ENCODE measurements at places on chromosomes 3 and 15.
A peak's percentile ranks its signal among the peaks of the same experiment; 100 is the strongest.

DNA sequence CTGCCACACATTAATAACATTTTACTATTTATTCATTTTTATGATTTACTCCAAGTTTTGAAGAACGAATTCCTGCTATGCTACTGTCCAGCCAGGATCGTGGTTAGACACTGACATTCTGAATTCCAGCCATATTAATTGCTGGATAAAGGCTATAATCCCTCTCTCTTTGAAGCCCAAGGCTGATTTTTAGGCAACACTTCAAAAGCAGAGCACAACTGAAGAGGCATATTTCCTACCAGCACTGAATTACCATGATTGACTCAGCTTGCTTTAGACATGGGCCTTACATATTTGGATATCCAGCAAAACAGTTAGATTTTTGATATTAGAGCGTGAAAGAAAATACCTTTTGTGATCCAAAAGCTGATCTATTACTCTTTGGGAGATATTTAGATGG, 205.0 kb downstream of the ZIC1 start:
- no peaks in the 10 kb centered on the region for H3K36me3 ChIP-seq
- no peaks in the 10 kb centered on the region for H3K27me3 ChIP-seq
- no peak overlapping the region for H3K27ac ChIP-seq
- no peak overlapping the region for H3K4me3 ChIP-seq

DNA sequence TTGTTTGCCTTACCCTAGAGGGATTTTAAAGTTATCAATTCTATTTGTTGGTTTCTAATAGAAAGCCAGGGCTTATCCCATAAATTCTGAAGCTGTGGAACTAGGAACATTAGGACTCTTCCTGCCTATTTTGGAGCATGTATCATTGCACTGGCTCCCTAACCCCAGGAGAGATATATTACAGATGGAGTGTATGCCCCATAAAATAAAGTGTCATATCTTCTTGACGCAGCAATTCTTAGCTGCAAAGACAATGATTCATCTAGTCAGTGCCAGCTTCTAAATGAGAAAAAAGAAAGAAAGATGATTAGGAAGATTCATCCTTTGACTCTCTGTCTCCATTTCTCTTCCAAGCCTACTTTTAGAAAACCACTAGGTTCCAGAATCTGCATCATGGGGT, 74.8 kb upstream of the MAGI1 start:
- H3K4me3 ChIP-seq, result no peak overlapping the region
- no peaks in the 10 kb centered on the region for H3K36me3 ChIP-seq
- H3K4me1 ChIP-seq, result peaks cover 13% of the 10 kb centered on the region
- no peaks in the 10 kb centered on the region for H3K27me3 ChIP-seq
- no peak overlapping the region for H3K27ac ChIP-seq

DNA sequence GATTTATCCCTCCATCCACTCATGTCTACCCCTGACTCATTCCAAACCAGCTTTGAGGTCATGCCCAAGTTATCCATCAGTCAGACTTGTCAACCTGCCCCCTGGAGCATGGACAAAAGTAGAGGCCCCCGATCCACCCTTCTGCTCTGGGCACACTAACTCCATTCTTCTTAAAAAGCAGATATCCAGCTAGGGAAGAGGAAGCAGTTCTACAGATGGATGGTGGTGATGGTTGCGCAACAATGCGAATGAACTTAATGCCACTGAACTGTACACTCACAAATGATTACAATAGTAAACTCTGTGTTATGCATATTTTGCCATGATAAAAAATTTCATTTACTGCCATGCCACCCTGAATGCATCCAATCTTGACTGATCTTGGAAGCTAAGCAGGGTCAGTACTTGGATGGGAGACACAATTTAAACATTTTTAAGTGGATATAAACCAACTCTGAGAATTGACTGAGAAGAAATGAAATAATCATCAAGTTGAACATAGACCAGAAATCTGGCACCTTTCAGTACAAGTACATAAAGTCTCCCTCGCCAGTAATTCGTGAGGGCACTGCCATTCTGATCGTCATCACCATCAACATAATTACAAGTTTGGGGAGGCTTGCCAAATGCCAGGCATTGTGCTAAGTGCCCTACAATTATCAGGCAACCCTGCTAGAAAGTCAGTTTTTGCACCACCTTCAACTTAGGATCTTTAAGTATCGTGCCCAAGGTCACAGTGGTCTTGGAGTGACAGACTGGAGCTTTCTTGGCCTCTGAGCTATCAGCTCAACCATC, 124.8 kb downstream of the ATP10A start:
- H3K36me3 ChIP-seq, result no peaks in the 10 kb centered on the region
- no peak for DNase-seq
- no peak overlapping the region for H3K4me3 ChIP-seq
- H3K27me3 ChIP-seq, result no peaks in the 10 kb centered on the region
- peaks cover 10% of the 10 kb centered on the region for H3K4me1 ChIP-seq

DNA sequence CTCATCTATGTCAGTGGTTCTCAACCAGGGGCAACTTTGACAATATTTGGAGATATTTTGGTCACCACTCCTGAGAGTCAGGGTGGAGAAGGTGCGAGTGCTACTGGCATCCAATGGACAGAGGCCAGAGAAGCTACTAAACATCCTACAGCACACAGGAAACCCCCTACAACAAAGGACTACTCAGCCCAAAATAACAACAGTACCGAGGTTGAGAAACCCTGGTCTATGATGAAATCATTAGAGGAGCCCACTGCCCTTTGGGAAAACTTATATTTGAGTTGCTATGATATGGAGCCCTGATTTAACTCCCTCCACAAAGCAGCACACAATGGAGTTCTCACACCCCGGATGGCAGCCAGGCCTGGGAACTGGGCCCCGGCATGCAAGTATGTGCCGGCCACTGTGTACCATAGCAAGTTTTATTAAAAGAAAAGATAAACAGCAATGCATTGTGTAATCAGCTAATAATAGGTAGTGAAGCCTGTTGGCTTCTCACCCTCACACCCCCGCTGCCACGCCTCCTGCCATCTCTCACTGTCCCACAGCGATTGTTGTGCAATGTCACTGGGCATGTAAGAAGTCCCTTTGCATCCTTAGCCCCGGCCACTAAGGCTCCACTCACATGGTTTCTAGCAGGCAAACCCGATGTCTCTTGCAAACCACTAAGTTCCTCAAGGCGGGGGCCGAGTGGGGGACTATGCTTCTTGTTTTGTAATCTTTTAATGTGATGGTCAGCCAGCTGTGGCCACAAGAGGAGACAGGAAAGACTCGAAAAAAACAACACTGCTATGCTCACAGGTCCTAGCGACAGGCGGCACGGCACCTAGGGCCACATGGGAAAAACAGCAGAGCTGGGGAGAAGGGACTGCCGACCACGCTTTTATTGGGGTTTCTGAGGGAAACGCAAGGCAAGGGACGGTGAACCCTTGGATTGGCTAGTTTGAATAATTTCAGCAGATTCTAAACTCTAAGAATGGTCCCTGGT, 110.0 kb downstream of the AQP9 start:
- no peaks in the 10 kb centered on the region for H3K4me1 ChIP-seq
- peak; percentile 82 for DNase-seq
- H3K27me3 ChIP-seq, result no peaks in the 10 kb centered on the region
- no peak overlapping the region for H3K27ac ChIP-seq
- H3K4me3 ChIP-seq, result no peak overlapping the region
- H3K36me3 ChIP-seq, result no peaks in the 10 kb centered on the region

DNA sequence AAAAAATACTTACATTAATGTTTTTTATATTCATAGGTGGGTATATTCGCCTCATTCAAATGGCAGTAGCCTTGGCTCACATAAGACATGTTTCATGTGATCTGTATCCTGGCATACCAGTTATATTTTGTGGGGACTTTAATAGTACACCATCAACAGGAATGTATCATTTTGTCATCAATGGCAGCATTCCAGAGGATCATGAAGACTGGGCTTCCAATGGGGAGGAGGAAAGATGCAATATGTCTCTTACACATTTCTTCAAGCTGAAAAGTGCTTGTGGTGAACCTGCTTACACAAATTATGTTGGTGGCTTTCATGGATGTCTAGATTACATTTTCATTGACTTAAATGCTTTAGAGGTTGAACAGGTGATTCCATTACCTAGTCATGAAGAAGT, 3.5 kb downstream of the PDE12 start:
- H3K4me3 ChIP-seq, result no peak overlapping the region
- H3K4me1 ChIP-seq, result peaks cover 44% of the 10 kb centered on the region
- H3K27me3 ChIP-seq, result no peaks in the 10 kb centered on the region

DNA sequence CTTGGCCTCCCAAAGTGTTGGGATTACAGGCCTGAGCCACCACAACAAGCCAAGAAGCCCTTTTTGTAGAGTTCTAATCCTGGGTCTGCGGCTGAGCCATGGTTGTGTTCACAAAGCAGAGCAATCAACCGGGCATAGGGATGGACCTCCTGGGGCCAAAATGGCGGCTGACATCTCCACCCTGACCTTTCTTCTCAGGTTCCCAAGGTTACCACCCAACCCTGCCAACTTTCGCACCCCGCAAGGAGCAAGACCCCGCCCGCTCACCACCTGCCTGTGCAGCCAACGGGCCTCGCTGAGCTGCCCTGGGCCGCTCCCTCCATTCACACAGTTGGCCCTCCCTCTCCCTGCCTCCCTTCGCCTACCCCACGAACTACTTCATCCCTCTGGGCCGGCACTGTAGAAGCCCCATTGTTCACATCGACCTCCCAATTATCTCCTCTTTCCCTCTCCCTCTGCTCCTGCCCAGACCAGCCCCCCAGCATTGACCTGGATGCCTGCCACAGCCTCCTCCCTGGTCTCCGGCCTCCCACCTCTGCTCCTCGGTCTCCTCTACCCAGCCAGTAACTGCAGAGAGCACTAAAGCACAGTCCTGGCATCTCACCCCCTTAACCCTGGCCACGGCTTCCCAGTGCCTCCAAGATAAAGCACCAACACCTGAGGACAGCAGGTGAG, 62.0 kb upstream of the TFRC start:
- no peaks in the 10 kb centered on the region for H3K36me3 ChIP-seq
- DNase-seq, result no peak
- H3K4me3 ChIP-seq, result peak overlapping the region; percentile 37
- H3K4me1 ChIP-seq, result peaks cover 18% of the 10 kb centered on the region
- H3K27ac ChIP-seq, result no peak overlapping the region

GRCh38 chr3:187673012-187673411, 2.8 kb upstream of the SST start:
- DNase-seq, result no peak
- peaks cover 58% of the 10 kb centered on the region for H3K27me3 ChIP-seq
- H3K36me3 ChIP-seq, result no peaks in the 10 kb centered on the region
- H3K4me1 ChIP-seq, result no peaks in the 10 kb centered on the region
- H3K4me3 ChIP-seq, result no peak overlapping the region

DNA sequence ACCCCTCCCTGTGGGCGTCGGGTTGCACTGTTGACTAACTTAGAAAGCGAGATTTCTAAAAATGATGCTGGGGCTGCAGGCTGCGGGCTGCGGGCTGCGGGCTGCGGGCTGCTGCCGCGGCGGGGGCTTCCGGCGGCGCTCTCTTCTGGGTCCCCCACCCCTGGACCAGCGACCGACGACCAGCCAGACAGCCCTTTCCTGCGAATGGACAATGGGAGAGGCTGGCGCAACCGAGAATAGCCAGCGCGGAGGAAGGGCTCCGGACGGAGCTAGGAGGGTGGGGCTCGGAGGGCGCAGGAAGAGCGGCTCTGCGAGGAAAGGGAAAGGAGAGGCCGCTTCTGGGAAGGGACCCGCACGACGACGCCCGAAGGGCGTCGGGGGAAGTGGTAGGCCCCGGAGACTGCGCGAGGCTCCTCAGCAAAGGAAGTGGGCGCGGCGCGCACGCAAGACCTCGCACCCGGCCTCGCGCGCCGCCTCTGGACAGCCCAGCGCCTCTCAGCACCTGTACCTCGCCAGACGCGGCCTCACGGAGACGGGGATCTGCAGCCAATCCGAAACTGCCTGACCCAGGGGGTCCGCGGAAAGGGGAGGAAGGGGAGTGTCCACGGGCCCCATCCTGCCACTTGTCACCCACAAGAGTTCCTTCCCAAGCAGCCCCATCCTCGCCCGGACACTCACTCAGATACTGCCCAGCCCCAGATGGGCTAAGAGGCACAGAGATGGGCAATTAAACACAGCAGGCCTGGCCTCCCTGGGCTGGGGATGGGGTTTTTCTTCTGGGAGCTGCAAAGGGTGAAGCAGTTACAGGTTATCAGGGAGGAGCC, 70.7 kb downstream of the SLC12A8 start:
- peaks cover 56% of the 10 kb centered on the region for H3K4me1 ChIP-seq
- H3K4me3 ChIP-seq, result peak overlapping the region; percentile 45
- no peak for DNase-seq
- no peaks in the 10 kb centered on the region for H3K36me3 ChIP-seq

DNA sequence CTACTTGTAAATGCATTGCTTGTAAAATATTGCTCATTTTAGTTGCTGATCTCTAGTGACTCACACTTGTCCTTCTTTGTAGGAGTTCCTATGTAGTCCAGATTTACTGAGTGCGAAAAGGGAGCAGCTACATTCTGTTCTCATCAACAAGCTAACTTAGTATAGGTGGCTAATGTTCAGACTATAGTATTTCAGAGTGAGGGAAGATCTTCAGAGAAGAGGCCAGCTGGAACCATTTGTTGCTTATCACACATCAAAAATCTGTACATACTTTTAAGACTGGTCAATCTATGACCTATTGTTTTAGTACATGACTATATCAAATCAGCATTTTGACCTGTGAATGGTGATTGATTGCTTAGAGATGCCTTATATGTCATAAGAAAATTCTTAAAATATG, 71.3 kb upstream of the THSD4 start:
- DNase-seq, result no peak
- no peaks in the 10 kb centered on the region for H3K27me3 ChIP-seq
- peak overlapping the region; percentile 7 for H3K27ac ChIP-seq
- H3K4me3 ChIP-seq, result no peak overlapping the region
- H3K36me3 ChIP-seq, result no peaks in the 10 kb centered on the region

- DNase-seq, result no peak
- H3K27me3 ChIP-seq, result no peaks in the 10 kb centered on the region
- H3K36me3 ChIP-seq, result peaks cover 6% of the 10 kb centered on the region
- H3K4me1 ChIP-seq, result peaks cover 42% of the 10 kb centered on the region
- no peak overlapping the region for H3K4me3 ChIP-seq
- no peak overlapping the region for H3K27ac ChIP-seq
These were observed 1.0 kb upstream of the JAGN1 start for GRCh38 chr3:9889405-9889804.

DNA sequence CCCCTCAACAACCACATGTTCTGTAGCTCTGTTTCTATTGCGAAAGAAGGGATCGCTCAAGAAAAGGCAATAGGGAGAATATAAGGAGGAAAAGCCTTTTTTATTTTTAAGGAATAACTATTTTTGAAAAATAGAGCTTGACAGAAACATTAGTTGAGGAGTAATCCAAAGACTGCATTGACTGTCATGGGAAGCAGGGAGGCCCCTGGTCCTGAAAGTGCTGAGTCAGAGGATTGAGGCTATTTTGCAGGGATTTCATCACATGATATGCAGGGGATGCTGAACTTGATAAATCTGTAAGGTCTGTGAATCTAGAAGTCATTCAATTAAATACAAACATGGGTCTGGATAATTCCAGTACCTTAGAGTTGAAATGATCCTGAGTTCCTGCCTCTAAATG, 92.0 kb downstream of the MTHFS start:
- peaks cover 3% of the 10 kb centered on the region for H3K27me3 ChIP-seq
- no peaks in the 10 kb centered on the region for H3K36me3 ChIP-seq
- H3K27ac ChIP-seq, result no peak overlapping the region

DNA sequence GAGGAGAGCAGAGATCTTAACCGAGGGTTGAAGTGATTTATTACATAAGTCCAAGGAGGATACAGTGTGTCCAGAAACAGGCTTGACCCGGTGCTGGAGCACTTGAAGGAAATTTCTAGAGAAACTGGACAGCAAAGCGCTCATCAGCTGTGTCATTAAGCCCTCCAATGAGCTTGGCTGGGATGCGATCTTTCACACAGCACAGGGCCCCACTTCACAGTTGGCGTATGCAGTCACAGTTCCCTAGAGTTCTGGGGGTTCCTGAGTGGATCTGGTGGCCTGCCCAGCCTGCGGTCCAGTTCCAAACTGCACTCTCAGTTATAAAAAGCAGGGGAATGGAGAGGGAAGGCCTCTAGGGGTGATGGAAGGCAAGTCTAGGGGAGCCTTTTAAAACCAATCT, 13.6 kb downstream of the ST8SIA2 start:
- H3K4me1 ChIP-seq, result no peaks in the 10 kb centered on the region
- peaks cover 12% of the 10 kb centered on the region for H3K27me3 ChIP-seq
- H3K27ac ChIP-seq, result no peak overlapping the region
- no peak overlapping the region for H3K4me3 ChIP-seq

All from suprapubic skin (tissue), 4 donors.